ENCODE measurements at places on chromosomes 6 and 20.
A peak's percentile ranks its signal among the peaks of the same experiment; 100 is the strongest.

DNA sequence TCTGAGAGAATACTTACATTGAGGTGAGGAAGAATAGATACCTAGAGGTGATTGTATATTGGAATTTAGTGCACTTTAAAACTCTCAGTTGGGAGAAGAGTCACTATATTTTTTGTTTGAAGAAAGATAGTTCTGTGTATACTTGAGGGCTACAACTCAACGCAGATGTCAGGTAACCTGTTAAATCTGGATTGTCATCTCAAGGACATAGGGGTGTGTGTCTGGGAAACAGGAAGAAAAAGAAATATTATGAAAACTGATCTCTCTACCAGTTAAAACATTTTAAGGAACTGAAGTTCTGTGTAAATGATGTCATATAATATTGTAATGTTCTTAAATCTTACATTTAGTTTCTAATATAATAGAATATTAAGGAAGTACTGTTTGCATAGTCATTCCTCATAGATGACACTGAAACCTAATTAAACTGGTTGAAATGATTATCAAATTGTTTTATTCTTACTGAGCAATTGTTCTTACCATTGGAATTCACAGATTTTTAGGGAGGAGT lies 86.2 kb downstream of the SMAP1 start:
- no peak for DNase-seq

- DNase-seq = no peak
Measured at GRCh38 chr20:51008718-51009117, 14.2 kb downstream of the KCNG1 start.

DNA sequence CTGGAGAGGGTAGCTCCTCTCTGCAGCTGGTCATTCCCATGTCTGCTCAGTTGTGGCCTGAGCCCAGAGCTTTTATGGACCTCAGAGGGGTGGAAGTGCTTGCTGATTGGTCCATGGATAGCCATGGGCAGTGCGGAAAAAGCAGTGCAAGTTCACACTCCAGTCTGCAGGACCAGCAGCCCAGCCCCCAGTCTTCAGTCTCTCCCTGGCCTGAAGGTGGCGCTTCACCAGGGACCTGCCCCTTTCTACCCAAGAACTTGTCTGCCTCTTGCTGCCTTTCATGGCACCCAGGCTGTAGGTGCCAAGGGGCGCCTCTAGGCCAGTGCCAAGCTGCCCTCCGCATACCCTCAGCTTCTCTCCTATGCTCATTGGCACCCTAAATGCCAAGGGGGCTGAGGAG lies 91.0 kb downstream of the TBXT start:
- DNase-seq = no peak

GRCh38 chr6:147135211-147135681 lies 69.0 kb upstream of the STXBP5 start:
- peak; percentile 75 for DNase-seq

- peak; percentile 7 for DNase-seq
Measured at GRCh38 chr6:75611011-75611701, 9.5 kb downstream of the SENP6 start.

DNA sequence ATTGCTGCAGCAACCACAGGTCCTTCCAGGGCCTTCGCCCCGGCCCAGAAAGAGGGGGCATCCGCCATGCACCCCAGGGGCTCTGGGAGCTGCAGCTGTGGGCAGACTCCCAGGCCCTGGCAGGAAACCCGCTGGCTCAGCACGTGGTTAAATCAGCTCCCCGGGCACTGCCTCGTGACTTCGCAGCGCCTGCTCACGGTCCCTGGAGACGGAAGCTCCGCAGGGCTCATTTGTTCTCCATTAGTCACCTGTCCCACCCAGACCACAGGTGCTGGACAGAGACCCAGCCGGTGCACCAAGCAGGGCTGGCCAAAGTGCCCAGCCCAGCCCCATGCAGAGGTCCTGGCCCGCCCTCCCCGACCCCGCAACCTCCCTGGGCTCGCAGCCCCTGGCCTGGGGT lies 14.7 kb downstream of the KCNQ2 start:
- DNase-seq = peak; percentile 66

- no peak for DNase-seq
Measured at GRCh38 chr6:33862536-33862935, 58.7 kb upstream of the MLN start.
